Mesendoderm (in vitro differentiated cells): ENCODE measurements at places on chromosomes 7 and 10.

- DNase-seq = no peak
Measured at GRCh38 chr7:116534790-116535189, 10.0 kb downstream of the CAV1 start.

DNA sequence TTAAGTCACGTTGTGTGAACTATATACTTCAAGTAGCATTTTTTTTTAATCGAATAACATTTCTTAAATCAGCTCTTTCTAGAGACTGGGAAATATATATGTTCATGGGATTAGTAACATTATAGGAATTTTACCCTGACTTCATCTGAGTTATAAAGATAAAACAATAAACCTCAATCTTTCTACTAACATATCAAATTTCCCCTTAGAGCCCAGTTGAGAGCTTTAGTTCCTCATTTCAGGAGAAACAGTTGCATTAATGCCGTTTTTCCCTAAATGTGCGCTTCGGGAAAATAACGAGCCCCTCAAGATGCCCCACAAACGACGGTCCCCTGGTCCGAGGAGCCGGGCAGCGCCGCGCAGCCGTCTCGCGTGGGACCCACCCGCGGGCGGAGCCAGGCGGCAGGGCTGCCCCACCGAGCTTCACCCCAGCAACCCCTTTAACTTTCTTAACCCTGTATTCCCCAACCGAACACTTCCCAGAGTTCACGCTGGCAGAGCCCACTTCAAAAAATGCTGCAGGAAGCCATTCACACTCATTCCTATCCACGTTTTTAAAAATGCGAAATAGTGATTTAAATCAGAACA is 152.5 kb upstream of the YAE1 start:
- DNase-seq = no peak

- DNase-seq = no peak
Measured at GRCh38 chr10:34955391-34955790, 134.8 kb downstream of the CUL2 start.

GRCh38 chr10:31739711-31740110 is 188.9 kb downstream of the ARHGAP12 start:
- DNase-seq = peak; percentile 50

DNA sequence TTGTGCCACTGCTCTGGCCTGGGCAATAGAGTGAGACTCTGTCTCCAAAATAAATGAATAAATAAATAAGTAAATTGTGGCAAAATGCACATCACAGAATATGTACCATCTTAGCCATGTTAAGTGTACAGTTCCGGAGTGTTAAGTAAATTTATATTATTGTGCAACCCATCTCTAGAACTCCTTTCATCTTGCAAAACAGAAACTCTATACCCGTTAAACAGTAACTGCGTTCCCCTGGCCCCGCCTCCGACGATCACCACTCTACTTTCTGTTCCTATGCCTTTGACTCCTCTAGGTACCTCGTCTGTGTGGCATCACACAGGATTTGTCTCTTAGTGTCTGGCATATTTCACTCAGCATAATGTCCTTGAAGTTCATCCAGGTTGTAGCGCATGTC is 356.4 kb upstream of the FOXK1 start:
- no peak for DNase-seq
